Fibroblast of pulmonary artery (primary cell): ENCODE measurements at places on chromosomes 11 and 22.

GRCh38 chr22:28630177-28630574 is 49.5 kb downstream of the TTC28 start:
- no peak for DNase-seq

GRCh38 chr11:121141066-121141465 is 40.0 kb downstream of the TECTA start:
- DNase-seq, result no peak

DNA sequence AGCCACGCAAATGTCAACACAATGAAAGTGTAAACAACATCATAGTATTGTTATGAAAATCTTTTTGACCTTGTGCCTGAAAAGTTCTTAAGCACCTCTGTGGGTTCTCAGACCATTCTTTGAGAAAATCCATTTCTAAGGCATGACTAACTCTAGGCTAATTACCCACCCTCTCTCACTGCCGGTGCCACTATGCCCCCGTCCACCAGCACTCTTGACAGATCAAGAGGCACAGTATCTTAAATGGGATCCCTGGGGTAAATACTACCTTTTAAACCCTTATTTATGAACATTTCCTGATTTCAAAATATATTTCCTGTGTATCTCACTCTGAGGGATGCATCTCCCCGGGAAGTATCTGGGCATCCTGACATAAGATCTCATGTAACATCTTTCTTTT is 607.5 kb downstream of the METTL15 start:
- DNase-seq, result no peak

GRCh38 chr11:17528181-17528691 is 16.0 kb downstream of the USH1C start:
- DNase-seq, result peak; percentile 41

DNA sequence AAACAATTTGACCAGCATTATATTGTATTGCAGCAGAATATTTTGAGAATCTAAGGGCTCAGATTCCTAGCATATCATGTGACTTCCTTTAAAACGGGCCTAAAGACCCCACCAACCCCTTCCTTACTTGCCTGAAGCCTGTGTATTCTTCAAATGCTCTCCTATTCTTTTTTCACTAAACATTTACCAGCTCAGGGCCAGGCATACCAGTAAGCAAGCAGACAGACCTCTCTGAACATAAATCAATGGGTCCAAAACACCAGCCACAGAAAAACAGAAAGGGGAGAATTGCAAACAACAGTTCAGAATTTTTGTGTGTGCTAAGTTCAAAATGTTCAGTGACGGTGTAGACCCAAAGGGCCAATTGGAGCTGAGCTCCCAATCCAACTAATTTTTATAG is 64.8 kb upstream of the TIMP3 start:
- DNase-seq, result no peak

GRCh38 chr22:44524806-44525205 is 26.8 kb upstream of the RTL6 start:
- peak; percentile 16 for DNase-seq

DNA sequence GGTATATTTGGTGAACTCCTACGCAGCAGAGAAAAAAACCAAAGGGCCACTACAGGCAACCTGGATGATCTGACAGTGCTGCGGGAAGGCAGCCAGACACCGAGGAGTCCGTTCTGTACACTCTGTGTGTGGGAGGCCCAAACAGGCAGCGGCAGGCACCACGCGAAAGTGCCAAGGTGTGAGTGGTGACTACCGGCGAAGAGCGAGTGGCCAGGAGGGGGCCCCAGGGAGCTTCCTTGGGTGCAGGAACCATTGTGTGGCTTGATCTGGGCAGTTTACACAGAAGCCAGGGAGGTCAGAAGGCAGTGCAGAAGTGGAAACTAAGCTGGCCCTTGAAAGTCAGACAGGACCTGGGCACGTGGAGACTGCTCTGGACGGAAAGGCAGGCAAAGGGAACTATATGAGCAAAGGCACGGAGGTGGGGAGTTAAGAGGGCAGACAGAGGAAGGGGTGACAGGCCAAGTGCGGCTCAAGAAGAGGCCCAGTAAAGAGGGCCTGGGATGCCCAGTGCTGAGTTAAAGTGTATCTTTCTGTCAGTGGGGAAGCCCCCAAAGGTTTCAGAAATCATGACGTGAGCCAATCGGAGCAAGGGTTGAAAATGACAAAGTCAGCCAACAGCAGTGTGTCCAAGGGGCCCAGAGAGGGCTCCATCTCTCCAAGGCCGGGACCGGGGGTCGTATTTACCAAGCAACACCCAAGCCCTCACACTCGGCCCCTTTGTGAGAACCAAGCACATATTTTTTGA is 10.6 kb downstream of the TMEM184B start:
- no peak for DNase-seq
